ENCODE measurements at places on chromosomes 5 and 9.

DNA sequence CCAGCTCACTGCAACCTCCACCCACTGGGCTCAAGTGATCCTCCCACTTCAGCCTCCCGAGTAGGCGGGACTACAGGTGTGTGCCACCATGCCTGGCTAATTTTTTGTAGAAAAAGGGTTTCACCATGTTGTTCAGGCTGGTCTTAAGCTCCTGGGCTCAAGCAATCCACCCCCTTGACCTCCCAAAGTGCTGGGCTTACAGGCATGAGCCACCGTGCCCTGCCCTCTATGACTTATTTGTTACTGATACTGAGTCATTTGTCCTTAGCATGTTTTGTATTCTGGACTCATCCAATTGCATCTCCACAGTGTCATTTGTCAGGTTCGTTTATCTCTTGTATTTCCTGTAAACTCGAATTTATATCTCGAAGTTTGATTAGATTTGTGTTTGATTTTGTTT is 2.7 kb upstream of the ITK start:
- DNase-seq = no peak

DNA sequence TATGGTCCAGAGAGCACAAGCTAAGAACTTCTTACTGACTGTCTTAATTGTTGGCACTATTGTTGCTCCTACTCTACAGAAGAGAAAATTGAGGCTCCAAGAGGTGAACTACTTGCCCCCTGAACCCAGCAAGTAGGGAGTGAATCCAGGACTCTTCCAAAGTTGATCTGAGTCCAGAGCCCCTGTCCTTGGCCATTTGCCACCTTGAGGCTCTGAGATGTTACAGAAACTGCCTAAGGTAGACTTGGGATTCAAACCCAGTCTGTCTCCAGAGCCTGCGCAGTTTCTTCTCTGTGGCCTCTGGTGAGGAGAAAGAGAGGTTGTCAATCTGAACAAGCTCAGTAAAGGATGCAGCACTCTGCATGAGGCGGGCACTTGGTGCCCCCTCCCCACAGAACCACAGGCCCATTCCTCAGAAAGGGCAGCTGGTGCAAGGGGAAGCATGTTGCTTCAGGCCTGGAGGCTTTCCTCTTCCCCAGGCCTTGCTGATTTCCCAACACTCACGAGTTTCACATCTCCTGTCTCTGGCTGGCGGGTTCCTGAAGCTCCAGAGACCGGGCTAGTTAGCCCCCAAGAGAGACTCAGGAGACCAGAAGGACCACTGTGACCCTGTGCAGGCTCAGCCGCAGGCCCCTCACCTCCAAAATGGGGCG is 2.9 kb upstream of the LCP2 start:
- no peak for DNase-seq

DNA sequence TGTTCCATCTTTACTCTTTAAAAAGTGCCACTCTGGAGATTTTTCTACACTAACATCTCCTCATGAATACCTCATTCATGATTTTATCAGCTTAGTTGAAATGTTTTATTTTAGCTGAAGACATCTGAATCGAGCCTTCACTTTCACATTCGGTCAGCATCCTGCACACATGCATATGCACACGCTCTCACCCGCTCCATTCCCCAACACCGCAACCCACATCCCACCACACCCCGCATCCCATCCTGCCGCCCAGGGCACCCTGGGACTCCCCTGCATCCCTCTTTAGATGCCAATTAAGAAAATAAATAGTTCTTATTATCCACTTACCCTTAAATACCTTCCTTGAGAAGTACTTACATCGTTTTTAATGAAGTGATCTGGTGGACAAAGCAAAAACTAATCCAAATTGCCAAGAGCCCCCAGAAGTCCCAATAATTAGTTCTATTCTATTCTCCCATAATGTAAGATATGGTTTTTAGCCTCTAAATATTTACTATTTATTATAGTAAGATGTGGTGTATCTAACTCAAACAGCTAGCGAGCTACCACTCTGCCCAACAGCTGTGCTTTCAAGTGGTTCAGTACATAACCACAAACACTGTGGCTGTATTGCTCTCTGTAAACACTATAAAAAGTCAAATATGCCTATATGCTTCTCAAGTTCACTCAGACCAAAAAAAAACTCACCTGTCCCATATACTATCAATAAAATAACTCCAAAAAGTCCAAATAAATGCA is 38.2 kb downstream of the GZMK start:
- no peak for DNase-seq

GRCh38 chr5:113495422-113495841 is 7.2 kb upstream of the MCC start:
- DNase-seq = no peak

GRCh38 chr5:43256261-43256966 is 56.8 kb downstream of the HMGCS1 start:
- no peak for DNase-seq

DNA sequence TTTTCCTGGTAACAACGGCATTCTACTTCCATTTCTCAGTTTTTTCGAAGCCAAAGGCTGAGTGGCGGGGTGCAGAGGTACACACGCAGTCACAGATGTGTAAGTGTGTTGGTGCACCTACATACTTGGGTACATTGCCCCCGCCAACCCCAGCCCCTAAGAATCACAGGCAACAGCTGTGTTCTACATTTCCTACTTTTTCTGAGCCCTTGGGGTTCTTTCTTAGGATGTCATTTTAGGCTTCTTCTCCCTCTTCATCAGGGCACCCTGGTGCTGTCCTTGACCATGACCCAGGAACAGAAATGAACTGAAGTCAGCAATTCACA is 104.8 kb downstream of the PAX5 start:
- no peak for DNase-seq
